ENCODE measurements at places on chromosomes 4 and X.

DNA sequence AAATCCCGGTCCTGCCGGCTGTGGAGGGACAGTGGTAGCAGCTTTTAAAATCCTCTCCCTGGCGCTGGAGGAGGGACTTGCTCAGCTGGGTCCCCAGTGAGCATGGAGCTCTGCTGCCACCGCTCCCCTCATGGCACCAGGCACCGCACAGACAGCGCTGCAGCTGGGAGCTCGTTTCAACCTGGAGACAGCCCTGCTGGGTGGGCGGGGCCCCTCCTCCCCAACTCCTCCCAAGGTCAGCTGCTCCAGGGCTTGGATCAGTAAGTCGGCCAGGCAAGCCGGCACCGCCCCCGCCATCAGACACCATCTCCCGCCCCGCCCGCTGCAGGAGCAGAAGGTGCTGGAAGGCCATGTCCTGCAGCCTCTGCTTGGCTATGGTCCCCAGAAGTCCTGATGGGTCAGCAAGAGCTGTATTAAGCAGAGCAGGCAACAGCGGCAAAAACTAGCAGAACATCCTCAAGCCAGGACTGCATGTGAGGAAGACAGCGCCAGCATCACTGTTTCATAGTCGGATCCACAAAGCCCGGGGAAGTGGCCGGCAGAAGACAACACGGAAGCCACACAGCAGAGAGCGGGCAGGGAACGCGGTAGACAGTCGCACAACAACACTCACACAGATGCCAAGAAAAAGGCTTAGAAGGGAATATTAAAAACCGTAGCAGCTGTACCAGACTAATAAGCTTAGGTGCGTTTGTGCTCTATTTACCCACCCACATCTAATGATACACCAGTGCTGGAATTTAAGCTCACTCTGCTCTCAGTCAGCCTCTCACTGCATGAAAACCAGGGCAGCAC is 16.2 kb downstream of the ZFYVE28 start:
- peaks cover 18% of the 10 kb centered on the region for H3K4me1 ChIP-seq
- DNase-seq = no peak
- peaks cover 6% of the 10 kb centered on the region for H3K27me3 ChIP-seq
- no peaks in the 10 kb centered on the region for H3K36me3 ChIP-seq
- peak overlapping the region; percentile 42 for H3K4me3 ChIP-seq

DNA sequence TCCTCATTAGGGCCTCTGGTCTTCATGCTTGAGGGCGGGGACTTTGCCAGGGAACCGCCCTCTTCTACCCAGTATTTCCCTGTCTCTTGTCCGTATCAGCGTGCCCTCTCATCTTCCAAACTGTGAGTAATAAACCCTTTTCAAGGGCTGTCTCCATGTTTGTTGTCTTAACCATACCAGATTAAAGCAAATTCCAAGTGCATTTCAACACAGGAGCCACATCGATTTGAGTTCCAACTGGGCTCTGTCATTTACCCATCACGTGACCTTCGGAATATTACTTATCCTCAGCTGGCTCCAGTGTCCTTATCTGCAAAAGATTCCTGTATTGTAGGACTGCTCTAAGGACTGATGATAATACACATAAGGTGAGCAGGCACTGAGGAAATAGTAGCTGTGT is 6.4 kb upstream of the PHEX start:
- DNase-seq = no peak
- H3K36me3 ChIP-seq = no peaks in the 10 kb centered on the region
- no peaks in the 10 kb centered on the region for H3K27me3 ChIP-seq
- no peak overlapping the region for H3K27ac ChIP-seq
- peaks cover 40% of the 10 kb centered on the region for H3K4me1 ChIP-seq

- no peak overlapping the region for H3K27ac ChIP-seq
- no peak overlapping the region for H3K4me3 ChIP-seq
- no peak for DNase-seq
- H3K27me3 ChIP-seq = no peaks in the 10 kb centered on the region
Observed at GRCh38 chr4:185235843-185236503, 26.6 kb downstream of the SNX25 start.

- peaks cover 6% of the 10 kb centered on the region for H3K27me3 ChIP-seq
- peaks cover 29% of the 10 kb centered on the region for H3K4me1 ChIP-seq
- H3K27ac ChIP-seq = peak overlapping the region; percentile 47
- H3K36me3 ChIP-seq = peaks cover 3% of the 10 kb centered on the region
Observed at GRCh38 chr4:7876201-7876875, 63.3 kb downstream of the AFAP1 start.

DNA sequence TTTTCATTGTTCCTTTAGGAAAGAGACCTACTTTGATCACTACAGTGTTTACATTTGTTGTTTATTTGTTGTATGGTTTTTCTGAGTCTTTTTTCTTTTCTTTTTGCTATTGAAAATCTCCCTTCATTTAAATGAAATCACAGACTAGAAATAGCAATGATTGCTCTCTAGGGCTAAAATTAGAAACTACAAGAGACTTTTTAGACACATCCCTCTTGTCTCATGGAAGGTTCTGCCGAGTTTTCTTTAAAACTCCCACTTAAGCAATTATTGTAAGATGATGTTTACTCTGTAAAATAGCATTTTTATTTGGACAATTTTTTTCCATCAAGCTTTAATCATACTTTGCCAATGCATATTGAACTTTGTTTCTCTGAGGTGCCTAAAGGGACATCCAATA is 136.6 kb downstream of the PALLD start:
- no peak overlapping the region for H3K4me3 ChIP-seq
- no peak for DNase-seq
- H3K27me3 ChIP-seq = peaks cover 64% of the 10 kb centered on the region
- no peak overlapping the region for H3K27ac ChIP-seq

DNA sequence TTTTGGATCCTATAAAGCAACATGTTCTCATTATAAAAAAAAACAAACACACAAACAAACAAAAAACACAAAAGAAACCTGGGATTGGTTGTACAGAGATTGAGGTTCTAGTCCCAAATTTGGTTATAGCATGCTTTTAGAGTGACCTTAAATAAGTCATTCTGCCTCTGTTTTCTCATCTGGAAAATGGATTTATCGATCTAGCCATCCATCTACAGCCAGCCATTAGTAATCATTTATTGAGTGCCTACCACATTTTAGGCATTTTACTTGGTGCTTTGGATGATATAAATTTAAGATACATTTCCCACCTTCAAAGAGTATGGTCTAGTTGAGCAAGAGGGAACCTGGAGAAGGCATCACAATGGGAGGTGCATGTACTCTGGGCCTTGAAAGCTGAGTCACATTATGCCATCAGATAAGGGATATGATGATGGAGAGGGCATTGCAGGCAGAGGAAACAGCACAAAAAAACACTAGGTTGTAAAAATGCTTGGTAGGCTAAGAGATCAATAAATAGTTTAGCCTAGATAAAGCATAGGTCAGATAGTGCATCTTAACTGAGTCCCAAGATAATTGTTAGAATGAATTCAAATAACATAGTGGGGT is 91.4 kb downstream of the HEPH start:
- DNase-seq = no peak
- no peak overlapping the region for H3K4me3 ChIP-seq
- no peaks in the 10 kb centered on the region for H3K36me3 ChIP-seq
- H3K27me3 ChIP-seq = peaks cover 4% of the 10 kb centered on the region
- H3K4me1 ChIP-seq = no peaks in the 10 kb centered on the region

GRCh38 chr4:154490234-154490582 is 1.4 kb downstream of the DCHS2 start:
- no peak overlapping the region for H3K4me3 ChIP-seq
- H3K27ac ChIP-seq = no peak overlapping the region
- H3K27me3 ChIP-seq = peaks cover 65% of the 10 kb centered on the region
- no peak for DNase-seq
- H3K4me1 ChIP-seq = peaks cover 12% of the 10 kb centered on the region
- no peaks in the 10 kb centered on the region for H3K36me3 ChIP-seq

GRCh38 chrX:74736450-74736849 is 122.0 kb upstream of the RLIM start:
- DNase-seq = no peak
- H3K4me3 ChIP-seq = no peak overlapping the region
- no peaks in the 10 kb centered on the region for H3K27me3 ChIP-seq
- no peak overlapping the region for H3K27ac ChIP-seq
- no peaks in the 10 kb centered on the region for H3K36me3 ChIP-seq

GRCh38 chr4:23114538-23114937 is 421.8 kb downstream of the GBA3 start:
- H3K4me1 ChIP-seq = no peaks in the 10 kb centered on the region
- H3K27ac ChIP-seq = no peak overlapping the region
- H3K36me3 ChIP-seq = no peaks in the 10 kb centered on the region
- DNase-seq = no peak
- no peak overlapping the region for H3K4me3 ChIP-seq

DNA sequence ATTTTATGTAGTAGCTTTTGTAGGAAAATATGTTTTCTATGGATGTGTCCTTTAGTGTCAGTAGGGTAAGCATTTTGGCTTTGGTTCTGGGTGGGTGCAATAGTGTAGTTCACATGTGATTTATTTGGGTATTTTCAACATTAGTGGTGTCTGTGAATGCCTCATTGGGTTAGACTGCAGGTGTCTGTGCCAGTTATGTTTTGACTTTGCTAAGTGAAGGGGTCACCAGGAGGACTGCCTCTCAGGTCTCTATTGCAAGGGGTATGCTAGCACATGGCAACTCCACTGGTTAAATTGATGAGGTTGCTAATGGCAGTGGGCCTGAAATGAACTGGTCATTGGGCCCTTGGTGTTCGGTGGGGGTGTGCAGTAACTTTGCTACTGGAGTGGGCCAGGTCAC is 467.1 kb downstream of the NAF1 start:
- DNase-seq = no peak
- no peaks in the 10 kb centered on the region for H3K4me1 ChIP-seq
- no peak overlapping the region for H3K27ac ChIP-seq
- no peaks in the 10 kb centered on the region for H3K36me3 ChIP-seq
- H3K27me3 ChIP-seq = no peaks in the 10 kb centered on the region
- H3K4me3 ChIP-seq = no peak overlapping the region

- no peak overlapping the region for H3K4me3 ChIP-seq
- H3K4me1 ChIP-seq = peaks cover 5% of the 10 kb centered on the region
- no peaks in the 10 kb centered on the region for H3K36me3 ChIP-seq
- no peak for DNase-seq
- H3K27ac ChIP-seq = no peak overlapping the region
Observed at GRCh38 chr4:139798456-139798855, 132.8 kb downstream of the MGST2 start.

GRCh38 chr4:66574145-66574978 is 904.1 kb upstream of the EPHA5 start:
- H3K4me1 ChIP-seq = no peaks in the 10 kb centered on the region
- no peak for DNase-seq
- no peak overlapping the region for H3K27ac ChIP-seq
- H3K27me3 ChIP-seq = no peaks in the 10 kb centered on the region
- no peak overlapping the region for H3K4me3 ChIP-seq

DNA sequence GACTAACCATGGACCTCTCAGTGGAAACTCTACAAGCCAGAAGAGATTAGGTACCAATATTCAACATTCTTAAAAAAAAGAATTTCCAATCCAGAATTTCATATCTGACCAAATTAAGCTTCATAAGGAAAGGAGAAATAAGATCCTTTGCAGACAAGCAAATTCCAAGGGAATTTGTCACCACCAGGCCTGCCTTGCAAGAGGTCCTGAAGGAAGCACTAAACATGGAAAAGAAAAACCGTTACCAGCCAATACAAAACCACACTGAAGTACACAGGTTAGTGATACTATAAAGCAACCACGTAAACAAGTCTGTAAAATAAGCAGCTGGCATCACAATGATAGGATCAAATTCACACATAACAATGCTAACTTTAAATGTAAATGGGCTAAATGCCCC is 156.6 kb downstream of the FAM13A start:
- H3K27me3 ChIP-seq = no peaks in the 10 kb centered on the region

DNA sequence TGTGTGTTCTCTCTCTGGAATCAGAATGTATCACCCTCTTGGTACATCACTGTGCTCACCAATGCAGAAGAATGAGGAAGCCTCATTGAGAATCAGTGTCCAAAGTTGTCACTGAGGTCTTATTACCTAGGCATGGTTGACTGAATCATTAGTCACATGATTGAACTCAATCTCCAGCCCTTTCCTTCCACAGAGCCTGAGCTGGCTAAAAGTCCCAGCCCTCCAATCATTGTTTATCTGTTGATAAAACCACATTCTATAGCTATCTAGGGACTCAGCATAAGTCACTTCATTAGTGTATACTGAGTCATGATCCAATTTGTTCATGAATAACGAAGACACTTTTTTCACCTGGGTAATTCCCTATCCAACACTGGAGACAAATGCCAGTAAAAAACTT is 396.8 kb downstream of the TRAM1L1 start:
- H3K4me1 ChIP-seq = no peaks in the 10 kb centered on the region
- no peaks in the 10 kb centered on the region for H3K36me3 ChIP-seq
- DNase-seq = no peak
- no peak overlapping the region for H3K27ac ChIP-seq
- no peak overlapping the region for H3K4me3 ChIP-seq

DNA sequence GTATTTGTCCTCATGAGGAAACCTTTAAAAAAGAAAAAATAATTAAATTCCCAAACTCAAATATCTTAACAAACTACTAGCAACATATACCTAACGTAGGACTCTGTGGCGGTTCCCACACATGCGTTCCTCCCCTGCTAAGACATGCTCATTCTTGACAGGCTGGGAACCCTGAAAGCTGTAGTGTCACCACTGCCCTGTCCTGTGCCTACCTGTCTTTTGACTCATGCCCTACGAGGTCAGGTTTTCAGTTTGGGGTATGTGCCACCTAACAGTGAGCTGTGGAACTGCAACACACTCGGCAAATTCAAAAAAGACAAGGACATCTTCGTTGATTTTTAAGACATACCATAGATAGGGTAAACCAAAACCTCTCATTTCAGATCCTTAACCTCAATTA is 17.8 kb downstream of the IDS start:
- H3K36me3 ChIP-seq = peaks cover 30% of the 10 kb centered on the region
- DNase-seq = no peak
- no peaks in the 10 kb centered on the region for H3K27me3 ChIP-seq
- H3K4me3 ChIP-seq = no peak overlapping the region
- H3K4me1 ChIP-seq = peaks cover 4% of the 10 kb centered on the region
- H3K27ac ChIP-seq = no peak overlapping the region

DNA sequence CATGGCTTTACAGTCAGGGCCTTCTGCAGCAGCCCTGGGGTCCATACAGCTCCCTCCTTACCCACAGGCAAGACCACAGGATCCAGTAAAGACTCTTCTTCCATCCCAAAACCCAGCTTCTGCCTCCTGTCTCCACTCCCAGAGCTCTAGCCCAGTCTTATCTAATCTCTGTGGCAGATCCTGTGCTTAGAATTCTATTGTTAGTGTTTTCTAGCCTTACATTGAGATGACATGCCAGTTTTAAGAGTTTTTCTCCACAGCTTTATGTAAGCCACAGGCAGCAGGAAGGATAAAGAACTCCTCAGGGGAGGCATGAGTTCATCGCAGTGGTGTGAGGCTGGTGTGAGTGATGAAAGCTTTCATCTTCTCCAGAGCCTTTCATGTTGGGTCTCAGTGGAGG is 129.1 kb downstream of the RCHY1 start:
- no peak overlapping the region for H3K4me3 ChIP-seq
- H3K27me3 ChIP-seq = no peaks in the 10 kb centered on the region
- H3K4me1 ChIP-seq = no peaks in the 10 kb centered on the region
- H3K27ac ChIP-seq = no peak overlapping the region
- DNase-seq = no peak
- H3K36me3 ChIP-seq = no peaks in the 10 kb centered on the region

Data from activated naive CD8-positive, alpha-beta T cell treated with anti-CD3 and anti-CD28 coated beads, Interleukin-2, amount 50 U/mL, for 24 hours (primary cell).